Peyer's patch (tissue), 4 donors: ENCODE measurements at places on chromosomes 7 and 10. TPM values are rescaled to one million over a fixed set of nuclear protein-coding genes. Genes with fewer than 3 reads are reported as not detected.

The CAV1 gene
- 22.3 TPM for total RNA-seq

The CROT gene
- total RNA-seq = 31.7 TPM

The CDC14C gene
- not detected for total RNA-seq

The SSC4D gene
- total RNA-seq = 2.8 TPM

The BICC1 gene
- total RNA-seq = 1.1 TPM

The SUN3 gene
- total RNA-seq = not detected

The NPFFR1 gene
- not detected for total RNA-seq

The RAB18 gene
- total RNA-seq = 16.5 TPM

The ZDHHC4 gene
- total RNA-seq = 29.6 TPM

The CCDC201 gene
- total RNA-seq = not detected

The PAXIP1 gene
- total RNA-seq = 28.3 TPM

The CPA2 gene
- total RNA-seq = 12.6 TPM

The UCN3 gene
- total RNA-seq = 1.4 TPM

The STAG3 gene
- 3.5 TPM for total RNA-seq

The FEZF1 gene
- not detected for total RNA-seq

The FOXP2 gene
- 46.2 TPM for total RNA-seq

The GJC3 gene
- total RNA-seq = not detected

The FGFBP3 gene
- total RNA-seq = 0.53 TPM
